ENCODE measurements at places on chromosomes 6 and 20.
A peak's percentile ranks its signal among the peaks of the same experiment; 100 is the strongest.

DNA sequence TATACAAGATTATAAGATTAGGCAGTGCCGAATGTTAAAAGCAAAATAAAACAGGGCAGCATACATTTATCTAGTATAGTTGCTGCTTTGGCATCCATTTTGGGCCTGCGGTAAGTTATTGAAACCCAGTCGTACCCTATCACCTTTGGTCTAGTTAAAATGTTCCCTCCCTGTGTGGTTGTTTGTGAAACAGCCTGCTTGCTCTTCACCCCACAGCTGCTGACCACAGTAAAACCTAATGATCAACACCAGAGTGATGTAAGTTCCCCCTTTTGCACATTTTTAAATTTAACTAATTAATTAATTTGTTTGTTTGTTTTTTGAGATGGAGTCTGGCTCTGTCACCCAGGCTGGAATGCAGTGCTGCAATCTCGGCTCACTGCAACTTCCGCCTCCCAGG, 50.3 kb upstream of the TXNDC5 start:
- DNase-seq = no peak

- no peak for DNase-seq
Observed at GRCh38 chr20:63579017-63579694, 5.1 kb upstream of the HELZ2 start.

DNA sequence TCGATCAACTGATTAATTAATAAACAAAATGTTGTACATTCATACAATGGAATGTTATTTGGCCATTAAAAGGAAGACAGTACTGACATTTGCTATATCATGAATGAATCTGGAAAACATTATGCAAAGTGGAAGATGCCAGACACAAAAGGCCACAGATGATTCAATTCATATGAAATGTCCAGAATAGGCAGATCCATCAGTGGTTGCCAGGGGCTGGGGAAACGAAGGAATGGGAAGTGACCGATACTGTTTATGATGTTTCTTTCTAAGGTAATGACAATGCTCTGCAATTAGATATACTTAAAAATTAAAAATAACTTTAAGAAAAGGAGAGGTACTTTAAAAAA, 37.2 kb downstream of the ELOVL5 start:
- DNase-seq = no peak

GRCh38 chr20:59352541-59352940, 52.1 kb downstream of the EDN3 start:
- DNase-seq = no peak

DNA sequence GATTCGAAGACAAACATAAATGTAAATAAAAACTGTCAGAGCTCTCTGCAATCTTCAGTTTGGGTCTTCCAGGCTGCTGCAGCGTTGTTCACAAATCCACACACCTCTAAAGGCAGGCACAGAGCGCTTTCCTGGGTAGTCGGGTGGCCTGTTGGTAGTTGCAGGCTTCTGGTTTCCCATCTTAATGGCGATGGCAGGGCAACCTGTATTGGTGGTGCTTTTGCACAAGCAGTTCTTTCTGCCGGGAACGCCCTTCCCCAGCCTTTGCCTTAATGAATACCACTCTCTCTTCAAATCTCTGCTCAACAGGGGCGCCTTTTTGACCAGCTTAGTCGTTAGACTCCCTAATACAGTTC, 723 bp upstream of the IFT52 start:
- DNase-seq = peak; percentile 11

DNA sequence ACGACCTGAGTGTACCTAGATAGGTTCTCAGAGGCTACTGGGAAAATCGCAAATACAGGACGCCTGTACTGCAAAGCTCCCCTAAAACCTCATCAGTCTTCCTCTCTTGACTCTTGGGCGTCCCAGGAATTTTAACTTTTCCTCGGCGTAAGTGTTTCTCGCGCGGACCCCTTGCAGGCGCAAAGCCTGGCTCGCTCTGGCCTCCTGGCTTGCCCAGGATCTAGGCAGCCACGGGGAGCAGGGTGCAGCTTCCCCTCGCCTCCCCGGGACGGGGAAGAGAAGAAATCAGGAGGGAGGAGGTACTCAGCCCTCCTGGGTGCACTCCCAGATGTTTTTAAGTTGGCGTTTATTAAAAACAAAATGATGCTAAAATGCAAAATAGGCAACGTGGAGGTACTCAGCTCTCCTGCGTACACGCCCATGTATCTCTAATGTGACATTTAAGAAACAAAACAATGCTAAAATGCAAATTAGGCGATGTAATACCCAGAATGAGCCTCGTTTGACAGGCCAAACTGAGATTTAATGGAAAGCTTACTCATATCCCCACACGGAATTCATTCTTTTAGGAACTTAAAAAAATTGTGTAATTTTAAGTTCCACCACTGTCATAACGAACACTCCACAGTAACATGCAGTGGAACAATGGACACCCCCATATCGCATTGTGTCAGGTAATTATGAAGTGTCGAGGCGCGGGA, 1.6 kb upstream of the SOBP start:
- DNase-seq = no peak

- no peak for DNase-seq
Observed at GRCh38 chr6:103870970-103871369, 988.7 kb downstream of the HACE1 start.

- peak; percentile 38 for DNase-seq
Observed at GRCh38 chr6:26743157-26743821, 83.7 kb upstream of the ZNF322 start.

DNA sequence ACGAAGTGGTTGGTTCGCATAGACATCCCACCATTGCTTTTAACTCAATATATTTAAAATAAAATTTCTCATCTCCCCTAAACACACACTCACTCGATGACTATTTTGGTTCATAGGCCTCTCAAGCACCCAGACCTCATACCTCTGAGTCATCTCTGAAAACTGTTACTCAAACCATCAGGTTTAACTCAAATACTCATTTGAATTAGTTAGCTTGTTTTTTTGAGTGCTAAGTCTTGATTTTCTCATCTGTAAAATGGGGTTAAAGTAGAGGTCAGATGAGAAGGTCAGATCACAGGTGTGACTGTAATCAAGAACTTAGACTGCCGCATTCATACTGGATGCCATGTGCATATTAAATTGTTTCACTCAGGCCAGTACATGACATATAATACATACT, 243.9 kb upstream of the TENT5A start:
- peak; percentile 34 for DNase-seq

DNA sequence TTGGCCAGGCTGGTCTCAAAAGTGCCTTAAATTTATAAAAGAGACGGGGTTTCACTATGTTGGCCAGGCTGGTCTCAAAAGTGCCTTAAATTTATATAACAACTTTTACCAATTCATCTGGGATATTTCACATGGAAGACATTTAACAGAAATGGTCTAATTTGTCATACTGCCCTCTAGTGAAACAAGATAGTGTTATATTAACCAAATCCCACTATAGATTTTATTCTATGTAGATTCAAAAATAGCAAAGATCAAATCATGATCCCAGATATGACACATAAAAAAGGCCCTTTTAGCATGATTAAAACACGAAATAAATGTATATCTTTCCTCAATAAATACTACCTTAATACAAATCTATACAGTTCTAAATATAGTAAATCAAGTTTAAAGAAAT, 102.8 kb upstream of the TFAP2D start:
- DNase-seq = no peak

DNA sequence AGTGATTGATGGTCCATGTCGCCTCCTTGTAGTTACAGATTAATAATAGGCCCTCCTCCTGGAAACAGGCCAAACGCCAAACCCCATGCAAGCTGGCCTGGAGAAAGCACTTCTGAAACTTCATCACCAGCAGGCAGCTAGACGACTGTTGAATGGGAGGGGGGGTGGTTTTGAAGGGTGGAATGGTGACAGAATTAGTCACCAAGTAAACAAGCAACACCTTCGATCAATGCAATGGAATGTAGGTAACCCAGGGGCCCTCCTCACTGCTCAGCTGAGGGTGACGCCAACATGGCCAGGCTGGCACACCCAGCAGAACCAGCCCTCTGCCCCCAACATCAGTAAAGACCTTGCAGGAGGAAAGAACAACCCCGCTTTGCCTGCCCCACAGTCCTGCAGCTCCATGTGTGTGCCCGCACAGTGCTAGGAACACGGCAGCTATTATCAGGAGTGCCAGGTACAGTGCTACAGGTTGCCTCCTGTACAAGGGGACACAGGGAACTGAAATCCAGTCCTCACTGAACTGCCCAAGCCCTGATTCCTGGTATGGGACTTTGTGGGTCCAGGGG, 2.7 kb downstream of the BCAS1 start:
- no peak for DNase-seq

DNA sequence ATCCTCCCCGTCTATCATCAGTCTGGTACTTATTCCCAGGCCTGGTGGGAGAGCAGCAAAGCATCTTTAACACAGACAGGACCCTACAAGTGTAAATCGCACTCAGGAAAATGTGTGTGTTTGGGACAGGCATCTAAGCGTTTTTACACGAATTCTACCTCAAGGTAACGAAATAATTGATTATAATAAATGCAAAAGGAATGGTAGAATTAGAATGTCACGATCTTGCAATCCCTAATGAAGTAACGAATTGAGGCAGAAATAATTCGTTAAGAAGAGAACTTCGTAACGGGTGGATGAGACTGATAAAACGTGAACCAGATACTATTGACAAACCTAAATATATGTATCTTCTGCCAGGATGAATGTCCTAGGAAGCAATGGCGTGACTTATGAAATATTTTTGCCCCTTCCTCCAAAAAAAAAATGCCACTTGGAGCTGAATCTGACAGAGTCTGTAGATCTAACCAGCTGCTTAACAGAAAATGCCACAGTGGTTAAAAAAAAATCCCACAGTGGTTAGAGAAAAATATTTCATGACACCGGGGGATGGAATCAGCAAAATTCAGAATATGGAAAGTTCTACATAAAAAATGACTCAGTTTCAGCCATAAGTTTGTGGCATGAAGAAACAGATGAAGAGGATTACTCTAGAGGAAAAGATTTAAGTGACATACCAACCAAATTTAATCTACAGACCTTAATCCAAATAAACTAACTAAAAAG, 68.7 kb downstream of the F13A1 start:
- no peak for DNase-seq

DNA sequence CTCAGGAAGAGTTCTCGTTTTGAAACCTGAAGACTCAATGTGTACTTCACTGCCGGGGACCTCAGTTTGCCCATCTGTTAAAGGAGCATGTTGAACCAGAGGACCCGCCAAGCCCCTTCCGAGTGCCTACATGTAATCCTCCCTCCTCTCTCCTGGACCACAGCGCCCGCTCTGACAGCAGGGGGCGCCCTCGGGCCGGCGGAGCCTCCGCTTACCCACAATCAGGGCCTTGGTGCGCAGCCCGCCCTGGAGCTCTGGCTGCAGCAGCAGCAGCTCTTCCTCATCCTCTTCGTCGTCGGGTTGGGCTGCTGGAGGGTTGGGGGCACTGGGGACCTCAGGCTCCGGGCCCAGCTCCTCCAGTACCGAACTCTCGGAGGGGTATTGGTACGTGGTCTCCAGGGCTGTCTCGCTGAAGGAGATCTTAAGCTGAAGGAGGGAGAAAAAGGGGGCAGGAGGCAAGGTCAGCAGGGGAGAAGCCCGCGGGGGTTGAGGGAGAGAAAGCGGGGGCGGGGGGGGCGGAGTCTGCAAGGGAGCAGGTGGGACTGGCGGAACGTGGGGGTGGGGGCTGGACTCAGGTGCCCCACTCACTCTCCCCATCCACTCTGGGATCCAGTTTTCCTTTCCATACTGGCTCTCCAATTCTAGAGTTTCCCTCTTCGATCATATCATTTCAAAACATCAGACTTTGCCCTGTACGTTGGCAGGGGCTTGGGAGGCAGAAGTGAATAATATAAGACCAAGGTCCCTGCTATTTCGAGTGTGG, 6.3 kb upstream of the DHX16 start:
- DNase-seq = peak; percentile 94

DNA sequence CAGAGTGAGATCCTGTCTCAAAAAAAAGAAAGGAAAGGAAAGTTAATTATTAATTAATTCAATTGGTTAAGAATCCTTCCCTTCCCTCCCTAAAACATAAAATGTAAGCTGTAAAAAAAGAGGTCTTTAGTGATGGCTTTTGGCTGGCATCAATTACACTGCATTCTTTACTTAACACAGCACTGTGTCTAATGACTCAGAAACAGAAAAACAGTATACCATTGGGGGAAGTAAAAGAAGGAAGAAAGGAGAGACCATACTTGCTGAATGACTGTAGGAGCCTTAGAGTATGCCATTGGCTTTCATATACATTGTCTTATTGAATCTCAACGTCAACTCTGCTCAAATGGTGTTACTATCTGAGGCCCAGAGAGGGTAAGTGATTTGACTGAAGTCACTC, 18.3 kb upstream of the CITED2 start:
- no peak for DNase-seq

DNA sequence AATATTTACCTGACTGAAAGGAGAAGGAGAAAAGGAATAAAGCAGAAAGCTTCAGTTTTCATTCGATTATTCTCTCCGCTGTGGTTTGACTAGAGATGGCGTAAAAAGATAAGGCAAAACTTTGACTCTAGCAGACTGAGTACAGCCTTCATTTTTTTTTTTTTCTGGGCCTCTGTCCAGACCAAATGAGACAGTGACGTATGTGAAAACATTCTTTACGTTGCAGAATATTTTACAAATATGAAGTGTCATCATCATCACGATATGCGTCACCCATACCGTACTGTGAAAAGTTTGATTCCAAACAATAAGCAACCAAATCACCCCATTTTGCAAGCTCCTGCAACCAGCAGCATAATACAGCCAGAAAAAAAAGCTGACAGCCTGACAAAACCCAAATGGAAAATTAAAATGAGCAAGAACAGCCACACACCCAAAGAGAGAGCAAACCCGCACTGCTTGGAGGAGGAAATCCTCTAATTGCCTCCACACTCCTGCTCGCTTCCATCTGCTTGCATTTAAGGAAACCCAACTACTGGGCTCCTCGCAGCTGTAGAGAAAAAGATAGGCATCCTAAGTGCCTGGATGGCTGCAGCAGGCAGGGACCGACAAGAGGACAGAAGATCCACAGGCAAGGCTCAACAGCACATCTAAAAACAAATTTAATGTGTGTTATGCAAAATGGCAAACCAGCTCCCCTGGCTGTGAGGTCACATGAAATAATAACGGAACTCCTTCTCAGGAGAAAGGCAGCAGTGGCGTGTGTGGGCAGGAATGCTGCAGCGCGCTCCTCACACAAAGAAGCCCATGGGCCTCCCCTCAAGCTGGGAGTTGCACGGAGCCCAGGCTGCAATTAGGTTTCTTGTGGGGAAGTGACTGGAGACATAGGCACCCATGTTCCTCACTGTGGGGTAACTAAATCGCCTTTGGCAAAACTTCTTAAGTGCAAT, 113.1 kb downstream of the FYN start:
- peak; percentile 84 for DNase-seq

GRCh38 chr6:84003654-84004053, 29.9 kb upstream of the MRAP2 start:
- DNase-seq = no peak

- DNase-seq = no peak
Observed at GRCh38 chr20:36112112-36112511, 42.4 kb upstream of the EPB41L1 start.

Data from activated CD4-positive, alpha-beta T cell treated with anti-CD3 and anti-CD28 coated beads, Interleukin-2, Interleukin-4, amounts not matched to agents 100 ng/mL and 50 ng/mL, durations not matched to agents 16 hours and 8 hours (primary cell).